ENCODE measurements at places on chromosomes 7 and 10. TPM values are rescaled to one million over a fixed set of nuclear protein-coding genes. Genes with fewer than 3 reads are reported as not detected.

The CPXM2 gene
- 1.2 TPM for polyA plus RNA-seq

The IFIT3 gene
- 36.1 TPM for polyA plus RNA-seq

The CLDN3 gene
- 231 TPM for polyA plus RNA-seq

The UNCX gene
- polyA plus RNA-seq: not detected

The GNGT1 gene
- polyA plus RNA-seq: not detected

DNA sequence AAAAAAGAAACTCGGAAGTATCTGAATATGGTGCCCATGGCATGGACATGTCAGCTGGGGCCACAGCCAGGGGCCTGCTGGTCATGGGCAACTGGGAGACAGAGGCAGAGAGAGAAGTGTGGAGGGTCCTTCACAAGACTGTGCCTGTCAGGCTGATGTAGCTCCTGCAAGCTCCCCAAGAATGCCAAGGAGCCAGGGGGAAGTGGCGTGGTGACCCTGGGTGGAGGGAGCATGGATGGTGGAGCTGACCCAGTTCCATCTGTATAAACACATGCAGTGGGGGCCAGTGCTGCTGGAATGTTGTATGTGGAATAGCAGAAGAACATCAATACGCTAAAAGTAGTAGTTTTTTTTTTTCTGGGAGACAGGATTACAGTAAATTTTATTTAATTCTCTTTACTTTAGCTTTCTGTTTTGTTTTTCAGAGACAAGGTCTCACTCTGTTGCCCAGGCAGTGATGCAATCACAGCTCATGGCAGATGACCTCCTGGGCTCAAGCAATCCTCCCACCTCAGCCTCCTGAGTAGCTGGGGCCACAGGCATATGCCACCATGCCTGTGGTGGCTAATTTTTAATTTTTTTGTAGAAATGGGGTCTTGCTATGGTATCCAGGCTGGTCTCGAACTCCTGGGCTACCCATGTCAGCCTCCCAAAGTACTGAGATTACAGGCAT lies 10.5 kb upstream of the ZMIZ2 start:
- no peak for DNase-seq

- DNase-seq: peak; percentile 76
Observed at GRCh38 chr10:17910125-17910789, 41.5 kb upstream of the SLC39A12 start.

DNA sequence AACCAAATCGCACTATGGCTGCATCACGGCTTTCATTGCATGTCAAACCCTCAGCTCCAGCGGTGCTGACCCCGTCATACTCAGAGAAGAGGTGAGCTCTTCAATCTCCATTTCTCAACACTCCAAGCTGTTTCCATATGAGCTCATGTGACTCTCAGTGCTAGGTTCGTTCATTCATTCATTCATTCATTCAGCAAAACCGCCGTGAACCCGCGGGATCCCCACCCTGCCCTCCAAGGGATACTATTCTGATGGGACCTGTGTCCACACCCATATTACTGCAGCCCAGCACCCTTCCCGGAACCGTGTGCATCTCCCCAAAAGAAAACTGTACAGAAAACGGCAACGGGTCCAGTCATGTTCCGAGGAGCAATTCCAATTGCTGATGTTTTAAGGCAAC lies 184.7 kb downstream of the DIP2C start:
- peak; percentile 29 for DNase-seq

DNA sequence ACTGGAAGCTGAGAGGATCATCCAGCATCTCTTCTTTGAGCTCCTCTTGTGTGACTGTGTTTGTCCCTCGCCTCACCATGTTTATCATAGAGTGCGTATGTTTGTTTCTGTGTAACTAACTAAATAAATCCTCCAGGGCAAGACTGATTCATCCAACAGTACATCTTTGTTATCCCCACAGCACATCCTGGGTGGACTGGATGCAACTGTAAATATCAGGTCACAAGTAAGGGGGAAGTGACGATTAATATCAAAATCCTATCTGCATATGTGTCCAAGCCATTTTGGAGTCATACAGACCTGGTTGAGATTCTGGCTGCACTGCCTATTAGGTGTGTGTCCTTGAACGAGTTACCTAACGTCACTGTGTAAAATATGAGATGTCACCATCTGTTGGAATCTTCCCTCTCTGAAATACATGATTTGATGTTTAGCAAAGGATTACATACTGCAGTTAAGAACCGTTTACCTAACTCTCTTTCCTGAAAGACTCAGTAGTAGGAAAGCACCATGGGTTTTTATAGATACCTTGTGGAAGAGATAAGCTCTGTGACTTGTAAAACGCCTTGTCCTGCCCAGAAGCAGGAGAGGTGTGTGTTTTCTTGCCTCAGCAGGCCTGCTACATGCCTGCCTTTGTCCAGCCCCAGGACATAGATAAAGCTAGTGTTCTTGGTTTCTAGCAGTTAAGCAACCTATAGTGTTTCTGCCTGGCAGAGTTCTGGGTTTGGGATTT lies 25.8 kb downstream of the WBP1L start:
- DNase-seq: no peak

DNA sequence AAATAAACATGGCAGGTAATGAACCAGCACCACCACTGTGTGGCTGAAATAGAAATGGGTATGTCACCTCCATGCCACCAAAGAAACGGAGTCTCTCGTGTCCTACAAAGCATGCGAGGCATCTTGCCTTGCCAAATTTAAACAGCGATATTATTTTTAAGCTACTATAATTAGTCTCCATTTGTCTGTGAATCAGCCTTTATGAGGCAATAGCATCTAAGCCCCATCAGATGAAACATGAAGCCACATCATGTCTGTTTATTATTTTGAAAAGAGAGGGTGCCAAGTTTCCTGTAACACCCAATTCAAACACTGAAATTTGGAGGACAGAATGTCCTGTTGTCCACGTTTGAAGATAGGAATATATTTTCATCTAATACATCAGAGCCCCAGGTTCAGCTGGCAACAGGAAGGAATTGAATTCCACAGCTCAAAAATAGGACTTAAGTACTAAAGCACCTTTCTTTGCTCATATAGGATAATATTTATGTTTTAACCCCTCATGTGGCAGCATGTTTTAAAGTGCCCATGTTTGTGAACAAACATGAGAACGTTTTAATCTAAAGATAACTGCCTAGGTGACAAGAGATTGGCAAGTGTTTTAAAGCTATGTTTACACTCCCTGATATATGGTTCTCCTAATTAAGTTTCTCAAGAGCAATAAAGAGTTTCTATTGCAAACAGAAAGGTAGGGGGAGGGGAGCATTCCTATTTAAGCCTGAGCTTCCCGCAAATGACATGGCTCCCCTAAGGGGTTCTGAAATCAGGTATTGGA lies 86.8 kb downstream of the SORBS1 start:
- no peak for DNase-seq

GRCh38 chr7:102101111-102101551 lies 185.5 kb upstream of the SH2B2 start:
- no peak for DNase-seq

GRCh38 chr10:91349381-91349780 lies 60.8 kb upstream of the HECTD2 start:
- DNase-seq: no peak

DNA sequence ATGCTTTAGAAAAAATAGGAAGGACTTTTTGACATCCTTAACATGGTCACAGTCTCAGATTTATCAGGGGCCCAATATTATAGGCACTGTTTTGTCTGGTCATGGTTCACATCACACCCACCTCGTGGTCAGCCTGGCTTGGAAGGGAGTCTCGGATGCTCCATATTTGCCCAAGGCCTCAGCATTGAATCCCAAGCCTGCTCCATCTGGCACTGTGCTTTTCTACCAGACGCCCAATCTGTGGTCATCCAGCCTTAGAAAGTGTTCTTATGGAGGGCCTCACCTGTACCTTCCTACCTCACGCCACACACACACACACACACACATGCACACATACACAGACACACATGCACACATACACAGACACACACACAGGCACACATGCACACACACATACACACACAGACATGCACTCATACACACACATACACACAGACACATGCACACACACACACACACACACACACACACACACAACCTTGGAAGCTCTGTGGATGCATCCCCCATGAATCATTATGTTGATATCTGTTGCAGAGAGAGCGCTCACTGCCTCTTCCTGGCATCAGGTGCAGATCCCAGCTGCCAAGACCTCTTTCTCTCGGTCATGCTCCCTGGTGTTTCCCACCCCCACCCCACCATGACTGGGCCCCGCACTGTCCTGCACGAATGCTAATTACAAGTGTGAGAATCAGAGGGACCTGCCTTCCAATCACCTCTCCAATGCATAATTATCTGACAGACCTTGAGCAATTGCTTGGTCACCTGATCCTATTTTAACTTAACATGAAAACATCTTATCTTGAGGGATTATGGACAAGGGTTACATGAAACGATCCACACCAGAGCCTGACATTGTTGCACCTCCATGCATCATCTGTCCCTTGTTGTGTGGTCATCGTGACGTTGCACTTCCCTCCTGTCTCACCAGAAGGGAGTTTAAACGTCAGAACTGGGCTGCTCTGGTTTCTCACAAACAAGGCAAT lies 122.7 kb upstream of the TMEM72 start:
- DNase-seq: no peak

DNA sequence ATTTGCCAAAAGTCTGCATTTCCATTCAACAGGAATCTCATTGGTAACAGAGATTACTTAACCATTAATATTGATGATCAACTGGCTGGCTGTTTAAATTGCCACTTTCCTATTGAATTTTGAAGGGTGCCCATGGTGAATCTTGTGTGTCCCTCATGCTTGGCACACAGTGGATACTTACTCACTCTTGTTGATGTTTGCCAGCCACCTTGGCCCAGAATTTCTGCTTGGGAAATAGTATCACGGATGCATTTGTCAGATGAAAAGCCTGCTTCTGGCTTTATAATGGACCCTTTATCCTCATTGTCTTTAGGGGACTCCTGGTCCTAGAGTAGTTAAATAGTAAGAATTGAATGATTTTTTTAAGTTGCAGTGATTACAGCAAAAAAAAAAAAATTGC lies 52.0 kb downstream of the MMRN2 start:
- no peak for DNase-seq

DNA sequence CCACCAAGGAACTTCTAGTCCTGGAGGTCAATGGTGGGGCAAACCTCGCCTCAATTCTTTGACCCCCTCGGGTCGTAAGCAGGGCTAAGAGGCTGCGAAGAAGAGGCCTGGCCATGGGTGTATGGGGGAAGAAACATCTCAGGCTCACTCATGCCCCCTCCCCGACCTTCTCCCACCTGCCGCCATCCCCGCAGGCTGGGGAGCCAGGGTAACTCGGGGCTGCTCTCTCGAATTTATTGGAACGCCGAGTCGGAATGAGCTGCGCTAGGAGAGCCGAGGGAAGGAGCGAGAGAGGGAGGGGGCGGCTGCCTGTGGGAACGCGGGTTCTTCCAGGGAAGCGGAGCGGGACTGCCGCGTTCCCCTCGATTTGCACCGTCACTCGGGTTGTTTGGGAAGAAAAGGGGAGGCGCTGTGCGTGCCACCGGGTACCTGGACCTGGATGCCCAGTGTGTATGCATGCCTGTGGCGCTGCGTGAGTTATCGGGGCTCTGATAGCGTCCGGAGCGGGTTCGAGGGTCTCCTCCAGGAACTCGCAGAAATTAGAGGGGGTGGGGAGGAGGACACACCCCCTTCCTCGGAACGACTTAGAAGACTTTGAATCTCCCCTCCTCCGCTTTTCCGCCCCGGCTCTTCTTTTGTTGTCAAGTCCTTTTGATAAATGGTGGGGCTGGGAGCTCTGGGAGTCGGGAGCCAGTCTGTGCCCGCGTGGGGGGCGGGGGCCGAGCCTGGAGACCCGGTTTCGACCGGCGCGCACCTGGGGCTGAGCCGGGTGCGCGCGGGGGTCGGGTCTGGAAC lies 1.8 kb upstream of the ZNF503 start:
- DNase-seq: peak; percentile 82

GRCh38 chr10:33665501-33665900 lies 331.0 kb upstream of the NRP1 start:
- DNase-seq: no peak

GRCh38 chr10:99920486-99920885 lies 89.3 kb downstream of the DNMBP start:
- no peak for DNase-seq

All from sigmoid colon (tissue), 7 donors.